ENCODE measurements at places on chromosomes 16 and 17. TPM values are rescaled to one million over a fixed set of nuclear protein-coding genes. Genes with fewer than 3 reads are reported as not detected.
A peak's percentile ranks its signal among the peaks of the same experiment; 100 is the strongest.

DNA sequence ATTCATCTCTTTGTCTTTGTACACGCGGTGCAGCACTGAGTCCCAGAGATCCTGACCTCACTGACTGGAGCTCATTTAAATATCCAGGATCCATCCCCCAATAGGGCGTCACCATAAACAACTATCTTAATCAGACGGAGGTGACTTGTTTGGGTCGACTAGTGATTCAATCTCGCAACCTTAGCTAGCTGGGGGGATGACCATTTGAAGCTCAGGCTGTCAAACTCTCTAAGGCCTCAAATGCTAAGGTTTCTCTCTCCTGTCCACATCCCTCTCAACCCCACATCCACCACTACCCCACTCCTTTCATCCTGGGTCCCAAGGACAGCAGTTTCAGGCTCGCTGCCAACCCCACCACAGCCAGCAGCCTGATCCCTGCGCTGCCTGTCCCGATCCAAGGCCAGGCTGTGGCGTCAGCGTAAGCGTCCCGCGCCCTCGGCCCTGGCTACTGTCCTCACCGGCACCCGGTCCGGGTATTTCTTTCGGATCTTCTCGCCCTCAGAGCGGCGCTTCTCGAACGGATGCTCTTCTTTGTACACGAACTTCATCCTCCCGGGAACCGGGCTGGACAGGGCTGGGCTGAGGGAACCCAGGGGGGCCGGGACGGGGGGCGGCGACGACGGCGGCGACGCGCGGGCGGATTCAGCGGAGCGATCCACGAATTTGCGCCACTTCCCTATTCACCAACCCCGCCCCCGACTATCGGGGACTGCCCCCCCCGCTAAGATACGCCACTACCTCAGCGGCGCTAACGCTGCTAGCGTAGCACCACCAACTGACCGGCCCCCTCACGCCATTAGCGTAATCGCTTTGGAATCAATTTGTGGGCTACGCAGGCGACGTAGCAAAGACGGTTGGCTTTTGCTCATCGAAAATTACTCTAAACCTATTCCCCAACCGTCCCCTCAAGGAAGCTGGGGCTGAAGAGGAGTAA lies at the start of gene GABARAP:
GABARAP (minus strand) TSS at position 667 of the 934 bp plus-strand sequence; CDS start at position 548, 119 bp downstream.
- H3K36me3 ChIP-seq = peaks cover 28% of the 10 kb centered on the region
- H3K27ac ChIP-seq = peak within 1 kb of the TSS; percentile 99
- peak within 1 kb of the TSS; percentile 94 for H3K4me3 ChIP-seq
- peaks cover 19% of the 10 kb centered on the region for H3K27me3 ChIP-seq
- peak; percentile 98 for DNase-seq

DNA sequence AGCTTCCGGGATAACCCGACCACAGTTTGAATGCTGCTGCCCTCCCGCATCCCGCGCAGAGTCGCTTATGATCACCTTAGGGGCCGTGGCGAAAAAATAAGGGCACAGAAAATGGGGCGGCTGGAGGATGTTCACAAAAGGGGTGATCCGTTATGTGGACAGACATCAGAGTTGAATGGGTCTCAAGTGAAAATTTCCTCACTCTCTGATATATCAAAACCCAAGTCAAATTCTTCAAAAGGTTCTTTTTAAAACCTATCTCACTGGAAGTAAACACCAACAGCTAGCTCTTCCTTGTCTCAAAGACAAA lies 400 bp upstream of the CEP112 start:
- peak overlapping the region; percentile 89 for H3K27ac ChIP-seq
- H3K4me3 ChIP-seq = peak overlapping the region; percentile 89
- no peak for DNase-seq
- no peaks in the 10 kb centered on the region for H3K27me3 ChIP-seq

CDYL2 gene
- 5.2 TPM for total RNA-seq

- H3K4me3 ChIP-seq = no peak overlapping the region
- no peak overlapping the region for H3K27ac ChIP-seq
- H3K4me1 ChIP-seq = peaks cover 42% of the 10 kb centered on the region
- H3K36me3 ChIP-seq = no peaks in the 10 kb centered on the region
- peaks cover 2% of the 10 kb centered on the region for H3K27me3 ChIP-seq
Observed at GRCh38 chr17:10019941-10020451, 114.9 kb upstream of the RCVRN start.

Measured in neural crest cell (in vitro differentiated cells).